ENCODE measurements at places on chromosomes 2 and 18.

- no peak for DNase-seq
These were observed 168.8 kb downstream of the RTP5 start for GRCh38 chr2:242038166-242038927.

- DNase-seq: no peak
These were observed 52.7 kb downstream of the TET3 start for GRCh38 chr2:74037379-74037860.

DNA sequence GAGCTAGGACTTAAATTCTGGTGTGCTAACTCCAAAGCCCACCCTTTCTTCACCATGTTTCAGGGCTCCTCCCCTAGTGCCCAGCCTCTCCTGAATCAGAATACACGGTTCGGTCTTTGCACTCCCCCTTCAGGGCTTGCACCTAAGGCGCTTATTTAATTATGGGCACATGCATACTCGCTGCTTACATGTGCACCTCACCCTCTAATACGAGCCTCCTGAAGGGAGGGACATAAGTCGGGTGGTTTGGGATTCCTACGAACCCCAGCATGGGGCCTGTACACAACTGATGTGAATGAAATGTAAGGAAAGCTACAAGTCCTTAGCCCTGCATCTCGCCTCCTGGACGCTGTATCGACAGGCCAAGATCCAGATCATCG, 435 bp downstream of the IFT172 start:
- peak; percentile 36 for DNase-seq

DNA sequence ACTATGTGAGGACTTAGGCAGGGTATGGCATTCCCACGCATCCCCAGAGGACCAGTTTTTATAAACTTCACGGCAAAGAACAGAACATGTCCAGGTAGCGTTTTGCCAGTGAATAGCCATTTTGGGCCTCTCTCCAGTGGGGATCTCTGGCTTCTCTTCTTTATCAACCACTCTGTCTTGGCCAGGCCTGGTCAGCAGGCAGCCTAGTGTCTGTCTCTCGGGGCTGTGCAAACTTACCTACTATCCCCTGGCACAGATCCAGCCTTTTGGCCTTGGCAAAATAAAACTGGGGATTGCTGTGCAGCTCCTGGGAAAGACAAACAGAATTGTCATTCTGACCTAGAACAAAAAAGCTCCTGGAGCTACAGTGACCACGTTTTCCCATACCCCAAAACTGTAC, 14.5 kb downstream of the CAPN14 start:
- DNase-seq: no peak

DNA sequence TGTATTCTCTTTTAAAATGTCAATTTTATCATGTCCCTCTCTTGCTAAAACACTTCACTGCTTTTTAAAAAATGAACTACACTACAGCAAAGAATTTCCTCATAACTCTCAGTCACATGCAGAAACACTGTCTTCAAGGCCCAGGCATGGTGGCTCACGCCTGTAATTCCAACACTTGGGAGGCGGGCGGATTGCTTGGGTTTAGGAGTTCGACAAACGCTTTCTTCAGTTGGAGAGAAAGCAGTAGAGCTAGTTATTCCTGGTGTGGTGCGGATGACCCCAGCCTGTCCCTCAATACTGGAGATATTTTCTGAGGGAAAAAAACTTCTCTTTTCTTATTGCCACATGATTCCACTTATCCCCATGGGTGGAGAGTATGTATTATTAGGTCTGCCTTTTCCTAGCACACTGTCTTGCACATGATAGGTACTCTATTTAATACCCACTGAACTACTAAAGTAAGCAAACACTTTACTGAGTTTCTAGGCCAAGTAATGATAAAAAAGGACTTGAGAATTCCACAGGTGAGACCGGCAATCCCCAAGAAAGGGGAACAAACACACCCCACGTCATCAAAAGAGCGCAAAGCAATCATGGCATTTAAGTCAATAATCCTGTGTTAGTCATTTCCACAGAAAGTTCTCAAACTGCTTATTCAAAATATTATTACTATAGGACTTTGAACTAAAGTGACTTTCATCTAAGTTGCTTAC, 77.1 kb downstream of the SPIRE1 start:
- DNase-seq: no peak

- DNase-seq: no peak
These were observed 414.3 kb upstream of the HS6ST1 start for GRCh38 chr2:128732976-128733431.

GRCh38 chr2:18430996-18431748, 129.3 kb downstream of the RDH14 start:
- DNase-seq: no peak

- DNase-seq: no peak
These were observed 92.3 kb upstream of the PKDCC start for GRCh38 chr2:41955316-41956043.

DNA sequence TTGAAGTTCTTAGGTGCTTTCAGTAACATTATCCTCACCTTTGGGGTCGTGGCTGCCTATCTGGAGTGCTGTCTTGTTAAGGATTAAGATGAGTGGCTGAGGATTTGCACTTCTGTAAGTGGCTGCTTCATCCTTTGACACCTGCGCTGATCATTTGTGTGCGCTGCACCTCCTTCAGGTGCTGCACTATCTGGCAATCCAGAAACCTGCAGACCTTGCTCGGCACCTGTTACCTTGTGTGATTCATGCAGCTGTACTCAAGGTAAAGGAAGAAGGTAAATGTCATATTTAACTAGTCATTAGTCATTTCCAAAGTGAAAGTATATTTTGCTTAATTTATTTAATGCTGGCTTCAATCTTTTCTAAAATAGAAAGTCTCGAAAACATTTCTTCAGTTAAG, 110.3 kb downstream of the RAB3GAP1 start:
- no peak for DNase-seq

GRCh38 chr2:74070991-74071390, 76.7 kb downstream of the BOLA3 start:
- no peak for DNase-seq

- DNase-seq: no peak
These were observed 438.5 kb downstream of the ZNF516 start for GRCh38 chr18:76056471-76057110.

All from substantia nigra (tissue), 51 donors.